ENCODE measurements at places on chromosomes 13 and 19.

- no peak for DNase-seq
These were observed 590.3 kb upstream of the MIR17HG start for GRCh38 chr13:90757127-90757680.

DNA sequence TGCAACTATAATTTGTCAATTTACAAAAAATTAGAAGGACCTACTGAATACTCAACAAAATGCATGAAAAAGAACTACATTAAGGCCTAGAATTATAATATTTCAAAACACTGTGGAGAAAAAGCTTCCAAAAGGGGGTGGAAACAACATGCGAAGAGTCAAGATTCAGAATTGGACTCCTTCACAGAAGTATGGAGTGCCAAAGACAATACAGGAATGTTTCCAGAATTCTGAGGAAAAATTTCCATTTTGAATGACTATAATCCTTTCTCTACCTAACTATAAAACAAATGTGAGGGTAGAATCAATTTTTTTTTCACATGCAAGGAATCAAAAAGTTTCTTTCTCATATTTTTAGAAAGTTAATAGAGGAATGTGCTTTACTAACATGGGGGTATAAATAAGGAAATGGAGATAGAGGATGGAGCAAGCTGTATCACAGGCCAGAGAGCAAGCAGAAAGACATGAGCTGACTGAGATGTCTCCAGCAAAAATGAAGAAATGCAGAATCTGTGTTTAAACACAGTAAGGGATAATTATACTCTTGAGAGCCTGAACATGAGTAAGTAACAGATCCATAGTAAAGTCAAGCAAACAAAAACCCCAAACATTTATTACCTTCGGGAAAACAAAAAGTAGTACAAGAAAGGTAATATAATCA is 39.5 kb upstream of the SMAD9 start:
- no peak for DNase-seq

DNA sequence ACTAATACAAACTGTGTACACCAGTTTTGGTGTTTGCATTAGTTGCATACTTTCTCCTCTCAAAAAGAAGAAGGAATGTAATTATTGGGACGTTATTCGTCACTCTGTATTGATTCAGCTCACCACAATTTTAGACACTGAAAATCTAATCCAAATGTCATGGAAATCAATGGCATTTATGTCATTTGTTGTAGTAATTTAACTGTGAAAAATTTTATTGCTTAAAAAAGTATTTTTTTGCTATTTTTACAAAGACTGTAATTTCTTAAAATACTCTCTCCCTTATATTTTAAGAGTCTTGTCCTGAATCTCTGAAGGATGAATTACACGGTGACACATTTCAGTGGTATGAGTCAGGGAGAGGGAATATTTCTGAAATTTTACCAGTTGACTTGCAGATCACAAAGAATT is 2117.6 kb downstream of the PCDH9 start:
- no peak for DNase-seq

- no peak for DNase-seq
These were observed 890 bp upstream of the ZNF611 start for GRCh38 chr19:52735734-52736133.

- DNase-seq: no peak
These were observed 53.3 kb downstream of the RFX2 start for GRCh38 chr19:6056801-6057650.

- no peak for DNase-seq
These were observed 27.1 kb downstream of the STK24 start for GRCh38 chr13:98549728-98550317.

- no peak for DNase-seq
These were observed 22.9 kb upstream of the FRY start for GRCh38 chr13:32008518-32009175.

- no peak for DNase-seq
These were observed 9.6 kb upstream of the BCL3 start for GRCh38 chr19:44738603-44739558.

- no peak for DNase-seq
These were observed 7.2 kb downstream of the ZNF708 start for GRCh38 chr19:21321996-21322395.

GRCh38 chr13:20161275-20161950 is 561 bp upstream of the GJA3 start:
- no peak for DNase-seq

DNA sequence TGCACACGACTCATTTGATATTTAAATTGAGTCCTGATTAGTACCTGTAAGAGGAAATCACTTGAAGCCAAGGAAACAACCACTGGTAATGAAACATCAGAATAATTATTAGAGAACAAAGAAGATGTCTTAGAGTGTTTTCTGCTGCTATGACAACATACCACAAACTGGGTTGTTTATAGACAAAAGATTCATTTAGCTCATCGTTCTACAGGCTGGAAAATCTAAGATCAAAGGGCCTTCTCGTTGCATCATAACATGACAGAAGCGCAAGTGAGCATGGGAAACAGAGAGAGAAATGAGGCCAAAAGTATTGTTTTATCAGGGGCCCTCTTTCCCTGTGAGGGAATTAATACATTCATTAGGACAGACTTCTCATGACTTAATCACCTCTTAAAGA is 1024.0 kb upstream of the PCDH9 start:
- no peak for DNase-seq

GRCh38 chr19:1725100-1726064 is 27.9 kb upstream of the ONECUT3 start:
- DNase-seq: no peak

DNA sequence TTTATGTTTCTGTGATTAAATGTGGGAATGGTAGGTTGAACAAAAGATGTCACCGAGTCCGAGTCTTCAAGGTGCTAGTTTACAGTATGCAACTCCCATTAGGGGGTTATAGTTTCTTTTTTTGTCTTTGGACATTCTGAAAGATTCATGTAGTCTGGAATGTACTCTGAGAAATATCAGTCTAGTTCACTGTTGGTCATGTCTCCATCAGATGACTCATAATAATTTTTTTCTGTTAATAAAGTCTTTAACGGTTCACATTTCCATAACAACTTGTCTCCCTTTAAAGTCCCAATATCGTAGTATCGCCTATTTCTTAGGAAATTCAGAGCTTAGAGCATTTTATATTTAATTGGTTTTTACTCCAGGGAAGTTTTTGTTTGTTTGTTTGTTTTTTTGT is 13.5 kb upstream of the ESD start:
- no peak for DNase-seq

- no peak for DNase-seq
These were observed 17.8 kb upstream of the TMEM255B start for GRCh38 chr13:113741191-113741668.

Data from NK-92 treated with Interleukin-12 subunit alpha and Interleukin-12 subunit beta, amount 100 ng/mL, for 24 hours (cell line).